ENCODE measurements at places on chromosomes 4 and X.

DNA sequence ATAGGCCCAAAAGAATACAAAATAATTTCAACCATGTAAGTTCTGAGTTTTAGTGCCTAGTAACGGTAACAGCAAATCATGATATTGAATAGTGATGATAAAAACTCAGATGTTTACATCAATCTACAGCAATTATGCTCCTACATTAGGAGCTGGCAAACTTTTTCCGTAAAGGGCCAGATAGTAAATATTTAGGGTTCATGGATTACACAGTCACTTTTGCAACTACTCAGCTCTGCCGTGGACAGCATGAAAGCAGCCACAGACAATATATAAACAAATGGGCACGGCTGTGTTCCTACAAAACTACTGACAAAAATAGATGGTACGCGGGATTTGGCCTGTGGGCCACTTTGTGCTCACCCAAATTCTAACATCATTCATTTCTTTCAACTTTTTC, 167.8 kb upstream of the NAP1L5 start:
- DNase-seq = no peak

- no peak for DNase-seq
These were observed 197.2 kb downstream of the CBR4 start for GRCh38 chr4:168812806-168813205.

DNA sequence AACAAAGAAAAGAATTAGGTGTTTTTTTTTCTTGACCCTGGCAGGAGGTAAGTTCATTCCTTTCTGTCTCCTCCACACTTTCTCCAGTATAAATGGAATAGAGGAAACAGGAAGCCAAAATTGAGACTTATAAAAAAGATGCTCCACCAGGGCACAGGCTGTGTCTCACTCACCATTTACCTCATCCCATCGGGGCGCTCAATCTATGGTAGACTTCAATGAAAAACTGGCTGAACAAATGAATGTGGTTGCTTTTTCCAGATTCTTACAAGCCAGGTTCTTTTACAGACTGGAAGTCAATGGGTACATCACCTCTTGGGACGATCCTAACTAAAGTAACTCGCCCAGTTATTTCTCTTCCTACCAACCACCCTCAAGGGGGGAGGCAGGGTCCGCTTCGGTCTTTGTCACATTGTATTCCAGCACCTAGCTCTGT, 685 bp downstream of the COMMD8 start:
- DNase-seq = no peak

- no peak for DNase-seq
These were observed 223.0 kb upstream of the ZIC3 start for GRCh38 chrX:137342969-137343368.

GRCh38 chr4:16480011-16480410, 253.7 kb upstream of the TAPT1 start:
- no peak for DNase-seq

- no peak for DNase-seq
These were observed 212.7 kb downstream of the RPA4 start for GRCh38 chrX:97096385-97096784.

- DNase-seq = no peak
These were observed 1718.9 kb downstream of the C4orf33 start for GRCh38 chr4:130814896-130815295.

GRCh38 chr4:116018831-116019230, 905.4 kb upstream of the NDST4 start:
- DNase-seq = no peak

GRCh38 chr4:137819964-137820383, 287.7 kb upstream of the PCDH18 start:
- DNase-seq = no peak
